Activated T-helper 1 cell treated with anti-CD3 and anti-CD28 coated beads, Interleukin-12 subunit alpha, Interleukin-12 subunit beta, Interleukin-2, Interleukin-4 antibody, amounts not matched to agents 30 ng/mL and 10 ng/mL and 1 ng/mL, durations not matched to agents 14 hours and 24 hours and 36 hours (primary cell): ENCODE measurements at places on chromosomes 13 and 19. TPM values are rescaled to one million over a fixed set of nuclear protein-coding genes. Genes with fewer than 3 reads are reported as not detected.

The LCP1 gene
- total RNA-seq: 758 and 774 TPM in 2 replicates

The SPATA13 gene
- 56.2 and 56.3 TPM in 2 replicates for total RNA-seq

The IGFL4 gene
- not detected in 2 replicates for total RNA-seq

The KIR2DL3 gene
- not detected in 2 replicates for total RNA-seq

The TNFSF13B gene
- total RNA-seq: 2.9 and 3.4 TPM in 2 replicates

The GPR12 gene
- total RNA-seq: not detected in 2 replicates

The KLK2 gene
- not detected in 2 replicates for total RNA-seq

The CYP2F1 gene
- total RNA-seq: not detected in 2 replicates

The FOXA3 gene
- total RNA-seq: 0.27 and 0.34 TPM in 2 replicates

The ANKLE1 gene
- 13.4 and 13.8 TPM in 2 replicates for total RNA-seq

The ZNF135 gene
- total RNA-seq: 0.05 and 0.16 TPM in 2 replicates

The PTH2 gene
- total RNA-seq: not detected in 2 replicates

The SLC10A2 gene
- not detected in 2 replicates for total RNA-seq

The BST2 gene
- total RNA-seq: 146 and 148 TPM in 2 replicates

The LRP3 gene
- 0.13 and 0.29 TPM in 2 replicates for total RNA-seq

The CABP5 gene
- total RNA-seq: not detected in 2 replicates

The KLF5 gene
- total RNA-seq: 2.4 and 2.5 TPM in 2 replicates

The CD33 gene
- 6.3 and 6.8 TPM in 2 replicates for total RNA-seq
